ENCODE measurements at places on chromosomes 7 and 10.

- DNase-seq: no peak
Measured at GRCh38 chr10:18155321-18155720, 15.1 kb downstream of the CACNB2 start.

- no peak for DNase-seq
Measured at GRCh38 chr7:156778668-156779067, 114.3 kb downstream of the LMBR1 start.

GRCh38 chr7:117273325-117273724, 49.5 kb downstream of the WNT2 start:
- DNase-seq: no peak

- peak; percentile 91 for DNase-seq
Measured at GRCh38 chr7:46651070-46651469, 730.0 kb upstream of the IGFBP3 start.

DNA sequence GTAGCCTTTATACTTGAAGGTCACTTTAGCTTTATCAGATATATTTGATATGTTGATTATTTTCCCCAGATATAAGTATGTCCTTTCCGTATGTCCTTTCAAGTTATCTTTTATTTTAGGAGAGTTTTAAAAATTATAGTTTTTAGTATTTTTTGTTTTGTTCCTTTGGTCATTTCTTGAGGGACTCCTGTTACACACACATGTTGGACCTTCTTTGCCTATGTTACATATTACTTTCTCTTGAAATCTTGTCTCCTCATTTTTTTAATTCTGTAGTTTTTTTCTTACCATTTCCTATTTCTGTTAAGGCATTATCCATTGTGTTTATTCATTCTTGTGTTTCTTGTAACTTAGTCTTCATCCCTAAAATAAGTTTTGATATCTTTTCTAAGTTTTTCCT, 23.9 kb downstream of the GLCCI1 start:
- no peak for DNase-seq

Data from large intestine (tissue), 12 donors.